ENCODE measurements at places on chromosomes 5 and 9. TPM values are rescaled to one million over a fixed set of nuclear protein-coding genes. Genes with fewer than 3 reads are reported as not detected.

Gene LCP2
- not detected for total RNA-seq

Gene C5orf52
- not detected for total RNA-seq

Gene MLANA
- not detected for total RNA-seq

Gene MARCOL
- not detected for total RNA-seq

Gene GEMIN5
- 11.2 TPM for total RNA-seq

Gene FBP2
- not detected for total RNA-seq

Gene CACNA1B
- total RNA-seq = not detected

Gene SLC6A19
- not detected for total RNA-seq

Gene TESK1
- total RNA-seq = 16.1 TPM

Gene SLC36A3
- not detected for total RNA-seq

Gene KCNT1
- not detected for total RNA-seq

Gene GABBR2
- total RNA-seq = 0.32 TPM

Gene PANK3
- 31.9 TPM for total RNA-seq

Gene CDC20B
- not detected for total RNA-seq

Gene TNC
- 0.18 TPM for total RNA-seq

Gene LHX3
- not detected for total RNA-seq
